ENCODE measurements at places on chromosomes 7 and 10.

GRCh38 chr7:96910486-96910885 is 94.9 kb upstream of the DLX6 start:
- no peak for DNase-seq

DNA sequence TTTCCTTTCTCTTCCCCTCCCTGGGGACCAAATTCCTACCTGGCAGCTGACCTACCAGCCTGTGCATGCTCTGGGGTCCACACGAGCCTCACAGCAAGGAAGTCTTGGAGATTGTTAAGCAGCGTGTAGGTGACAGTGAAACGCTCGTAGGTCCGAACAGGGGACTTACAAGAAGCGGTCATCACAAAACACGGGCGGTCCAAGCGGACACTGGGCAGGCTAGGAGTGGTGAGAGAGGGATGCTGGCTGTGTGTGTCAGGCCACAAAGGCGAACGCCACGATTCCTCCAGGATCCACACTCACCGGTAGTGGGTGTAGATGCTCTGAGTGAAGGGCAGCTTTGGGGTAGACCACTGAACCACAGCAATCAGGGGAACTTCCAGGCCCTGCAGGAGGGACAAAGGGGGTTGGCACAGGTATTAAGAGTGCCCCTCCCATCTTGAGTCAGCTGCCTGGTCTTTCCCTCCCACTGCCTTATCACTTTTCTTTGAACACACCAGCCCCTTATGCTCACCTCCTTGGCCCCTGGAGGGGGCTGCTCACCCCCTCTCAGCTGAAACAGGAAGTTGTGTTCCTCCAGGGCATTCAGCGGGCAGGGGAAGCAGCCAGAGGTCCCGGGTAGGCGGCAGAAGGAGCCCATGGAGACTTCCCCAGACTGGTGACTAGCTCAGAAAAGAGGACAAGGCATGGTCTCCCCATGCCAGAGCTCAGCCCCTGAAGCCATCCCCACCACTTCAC is 2.0 kb downstream of the TRAPPC14 start:
- no peak for DNase-seq

DNA sequence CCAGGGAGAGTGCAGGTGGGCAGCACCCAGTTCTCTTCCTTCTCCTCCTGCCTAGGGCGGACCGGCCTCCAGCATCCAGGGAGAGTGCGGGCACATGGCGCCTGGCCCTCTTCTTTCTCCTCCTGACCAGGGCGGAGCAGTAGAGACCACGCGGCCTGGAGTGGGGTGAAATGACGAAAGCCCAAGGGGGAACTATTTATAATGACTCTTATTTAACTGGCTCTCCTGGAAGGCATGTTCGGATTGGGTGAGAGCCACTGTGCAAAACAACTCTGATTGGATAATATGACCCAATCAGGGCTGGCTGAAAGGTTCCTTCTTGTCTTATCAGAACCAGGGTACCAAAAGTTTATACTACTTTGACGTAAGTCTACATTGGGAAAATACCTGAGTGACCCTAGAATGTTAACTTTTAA is 63.1 kb downstream of the ZNF37A start:
- no peak for DNase-seq

DNA sequence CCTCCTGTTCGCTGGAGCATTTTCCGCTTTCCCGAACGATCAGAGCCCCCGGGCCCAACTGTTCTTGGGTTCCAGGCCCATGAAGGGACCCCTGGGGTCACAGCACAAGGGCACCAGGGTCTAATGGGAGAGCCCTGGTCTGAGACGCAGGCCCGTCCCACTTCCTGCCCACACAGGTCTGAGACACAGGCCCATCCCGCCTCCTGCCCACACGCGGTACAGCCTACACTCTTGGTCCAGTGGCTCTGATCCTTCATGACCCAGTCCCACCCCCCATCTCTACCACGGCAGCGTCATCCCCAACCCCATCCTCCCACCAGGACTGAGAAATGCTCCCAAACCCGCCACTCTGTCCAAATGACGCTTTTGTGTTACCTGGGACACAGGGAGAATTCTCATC is 38.7 kb upstream of the SAMD8 start:
- DNase-seq = no peak
